ENCODE measurements at places on chromosomes 4 and X. TPM values are rescaled to one million over a fixed set of nuclear protein-coding genes. Genes with fewer than 3 reads are reported as not detected.

DNA sequence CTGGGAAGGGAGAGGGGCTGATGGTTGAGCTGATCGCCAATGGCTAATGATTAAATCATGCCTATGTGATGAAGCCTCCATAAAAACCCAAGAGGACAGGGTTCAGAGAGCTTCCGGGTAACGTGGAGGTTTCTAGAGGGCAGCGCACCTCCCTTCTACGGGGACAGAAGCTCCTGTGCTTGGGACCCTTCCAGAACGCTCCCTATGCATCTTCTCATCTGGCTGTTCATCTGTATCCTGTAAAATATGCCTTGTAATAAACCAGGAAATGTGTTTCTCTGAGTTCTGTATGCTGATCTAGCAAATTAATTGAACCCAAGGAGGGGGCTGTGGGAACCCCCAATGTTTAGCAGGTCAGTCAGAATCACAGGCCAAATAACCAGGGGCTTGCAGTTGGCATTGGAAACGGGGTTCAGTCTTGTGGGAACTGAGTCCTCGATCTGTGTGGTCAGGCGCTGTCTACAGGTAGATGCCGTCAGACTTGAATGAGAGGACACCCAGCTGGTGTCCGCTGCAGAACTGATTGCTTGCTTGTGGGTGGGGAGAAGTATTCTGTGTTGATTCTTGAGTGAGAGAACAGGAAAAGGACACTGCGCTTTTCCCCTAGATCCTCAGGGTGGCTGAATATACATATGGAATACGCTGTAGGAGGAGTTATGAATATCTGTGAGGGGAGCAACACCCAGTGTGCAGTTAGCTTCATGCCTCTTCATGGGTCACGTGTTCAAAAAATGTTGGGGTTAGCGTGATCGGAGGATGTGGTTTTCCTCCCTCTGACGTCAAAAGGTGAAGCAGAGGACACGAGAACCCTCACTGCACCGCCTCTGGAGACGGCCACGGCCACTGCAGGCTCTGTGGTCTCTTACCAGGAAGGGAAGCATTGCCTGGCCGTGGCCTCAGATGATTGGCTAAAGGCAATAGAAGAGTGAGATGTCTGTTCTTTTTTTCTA is 29.2 kb downstream of the HTT-AS start:
- DNase-seq, result peak; percentile 45
- H3K27me3 ChIP-seq, result no peaks in the 10 kb centered on the region
- H3K36me3 ChIP-seq, result no peaks in the 10 kb centered on the region
- no peak overlapping the region for H3K27ac ChIP-seq

DNA sequence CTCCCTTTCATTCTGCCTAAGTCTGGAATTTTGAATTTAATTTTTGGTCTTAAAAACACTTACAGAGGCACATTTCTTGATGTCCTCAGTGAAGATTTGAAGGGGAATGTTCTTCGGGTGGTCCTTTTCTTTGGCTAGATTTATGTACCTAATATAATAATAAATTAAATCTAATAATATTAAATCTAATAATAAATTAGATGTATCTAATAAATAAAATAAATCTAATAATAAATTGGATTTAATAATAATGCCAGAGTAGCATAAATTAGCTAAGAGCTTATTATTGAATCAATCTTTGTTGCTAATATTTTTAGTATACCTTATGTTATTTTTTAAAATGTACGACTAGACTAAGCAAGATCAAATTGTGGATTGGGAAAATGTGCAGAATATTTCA is 39.8 kb downstream of the MAD2L1 start:
- no peaks in the 10 kb centered on the region for H3K4me1 ChIP-seq
- no peaks in the 10 kb centered on the region for H3K27me3 ChIP-seq
- H3K36me3 ChIP-seq, result no peaks in the 10 kb centered on the region
- no peak overlapping the region for H3K4me3 ChIP-seq

DNA sequence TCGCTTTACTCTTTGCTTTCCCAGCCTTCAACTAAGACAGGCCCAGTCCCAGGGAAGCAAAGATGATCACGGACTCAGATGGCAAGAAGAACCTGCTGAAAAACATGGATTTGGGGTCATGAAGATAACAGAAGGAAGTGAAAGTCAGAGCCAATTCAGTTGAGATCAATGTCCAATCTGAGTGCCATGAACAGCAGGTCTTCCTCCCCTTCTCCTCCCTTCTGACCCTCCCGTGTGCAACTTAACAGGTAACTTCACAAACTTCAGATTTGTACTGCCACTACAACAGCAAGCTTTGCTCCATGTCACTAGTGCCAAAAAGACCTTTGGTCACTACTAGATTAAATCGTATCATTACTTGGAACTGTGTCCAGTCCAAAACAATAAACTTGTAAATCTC is 15.5 kb upstream of the SGMS2 start:
- no peak overlapping the region for H3K4me3 ChIP-seq
- H3K4me1 ChIP-seq, result no peaks in the 10 kb centered on the region
- no peaks in the 10 kb centered on the region for H3K36me3 ChIP-seq
- no peaks in the 10 kb centered on the region for H3K27me3 ChIP-seq
- H3K27ac ChIP-seq, result no peak overlapping the region

- no peaks in the 10 kb centered on the region for H3K36me3 ChIP-seq
- no peak for DNase-seq
- H3K4me3 ChIP-seq, result no peak overlapping the region
- H3K4me1 ChIP-seq, result no peaks in the 10 kb centered on the region
These were observed 56.1 kb upstream of the TMEM131L start for GRCh38 chr4:153409924-153410501.

DNA sequence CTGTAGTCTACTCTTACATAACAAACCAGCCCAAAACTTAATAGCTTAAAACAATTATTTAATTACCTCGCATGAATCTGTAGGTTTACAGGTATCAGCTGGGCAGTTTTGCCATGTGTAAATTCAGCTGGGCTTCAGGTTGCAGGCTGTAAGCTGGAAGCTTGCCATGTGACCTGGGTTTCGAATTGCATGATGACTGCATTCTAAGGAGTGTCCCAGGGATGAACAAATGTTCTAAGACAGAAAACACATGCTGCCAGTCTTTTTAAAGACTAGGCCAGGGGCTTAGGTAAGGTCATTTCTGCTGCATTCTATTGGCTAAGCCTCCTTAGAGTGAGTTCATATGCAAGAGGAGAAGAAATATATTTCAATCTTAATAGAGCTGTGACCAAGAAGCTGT is 44.8 kb downstream of the GRIA2 start:
- H3K4me1 ChIP-seq, result no peaks in the 10 kb centered on the region
- H3K36me3 ChIP-seq, result no peaks in the 10 kb centered on the region
- no peaks in the 10 kb centered on the region for H3K27me3 ChIP-seq
- H3K4me3 ChIP-seq, result no peak overlapping the region
- no peak overlapping the region for H3K27ac ChIP-seq

GRCh38 chrX:117400005-117400404 is 716.6 kb downstream of the KLHL13 start:
- H3K27me3 ChIP-seq, result no peaks in the 10 kb centered on the region
- no peak overlapping the region for H3K27ac ChIP-seq
- H3K36me3 ChIP-seq, result no peaks in the 10 kb centered on the region
- no peak overlapping the region for H3K4me3 ChIP-seq
- no peaks in the 10 kb centered on the region for H3K4me1 ChIP-seq

GRCh38 chr4:2295900-2296442 is 34.1 kb upstream of the MXD4 start:
- no peak overlapping the region for H3K4me3 ChIP-seq
- no peak overlapping the region for H3K27ac ChIP-seq
- H3K36me3 ChIP-seq, result no peaks in the 10 kb centered on the region
- DNase-seq, result no peak

- H3K4me1 ChIP-seq, result no peaks in the 10 kb centered on the region
- H3K27me3 ChIP-seq, result no peaks in the 10 kb centered on the region
- no peak overlapping the region for H3K27ac ChIP-seq
- no peaks in the 10 kb centered on the region for H3K36me3 ChIP-seq
- no peak overlapping the region for H3K4me3 ChIP-seq
These were observed 69.8 kb downstream of the MTNR1A start for GRCh38 chr4:186485561-186486062.

- peaks cover 16% of the 10 kb centered on the region for H3K4me1 ChIP-seq
- DNase-seq, result peak; percentile 74
- no peak overlapping the region for H3K4me3 ChIP-seq
- H3K36me3 ChIP-seq, result no peaks in the 10 kb centered on the region
These were observed 72.5 kb downstream of the RAPGEF2 start for GRCh38 chr4:159175085-159175988.

DNA sequence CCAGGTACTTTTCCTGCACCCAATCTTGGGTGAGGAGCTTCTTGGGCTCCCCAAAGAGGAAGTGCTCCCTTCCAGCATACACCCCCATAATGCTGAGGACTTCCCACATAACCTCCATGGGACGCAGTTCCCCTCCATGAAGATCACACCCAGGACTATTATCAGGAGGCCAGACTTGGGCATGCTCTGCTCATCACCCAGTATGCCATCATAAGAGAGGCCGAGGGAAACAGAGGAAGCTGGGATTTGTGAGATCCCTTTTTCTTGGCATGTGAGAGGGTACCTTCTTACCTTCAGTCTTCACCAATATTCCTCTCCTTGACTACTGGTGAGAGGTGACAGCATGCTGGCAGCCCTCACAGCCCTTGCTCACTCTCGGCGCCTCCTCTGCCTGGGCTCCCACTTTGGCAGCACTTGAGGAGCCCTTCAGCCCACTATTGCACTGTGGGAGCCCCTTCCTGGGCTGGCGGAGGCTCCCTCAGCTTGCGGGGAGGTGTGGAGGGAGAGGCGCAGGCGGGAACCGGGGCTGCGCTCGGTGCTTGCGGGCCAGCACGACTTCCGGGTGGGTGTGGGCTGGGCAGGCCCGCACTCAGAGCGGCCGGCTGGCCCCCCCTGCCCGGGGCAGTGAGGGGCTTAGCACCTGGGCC is 15.7 kb upstream of the HSFX1 start:
- no peak overlapping the region for H3K4me3 ChIP-seq
- H3K36me3 ChIP-seq, result no peaks in the 10 kb centered on the region
- no peak for DNase-seq
- no peaks in the 10 kb centered on the region for H3K4me1 ChIP-seq
- no peak overlapping the region for H3K27ac ChIP-seq
- H3K27me3 ChIP-seq, result no peaks in the 10 kb centered on the region

GRCh38 chr4:88991746-88992145 is 65.2 kb downstream of the FAM13A start:
- H3K36me3 ChIP-seq, result no peaks in the 10 kb centered on the region
- no peak overlapping the region for H3K4me3 ChIP-seq
- H3K27ac ChIP-seq, result no peak overlapping the region
- no peaks in the 10 kb centered on the region for H3K27me3 ChIP-seq
- no peak for DNase-seq

DNA sequence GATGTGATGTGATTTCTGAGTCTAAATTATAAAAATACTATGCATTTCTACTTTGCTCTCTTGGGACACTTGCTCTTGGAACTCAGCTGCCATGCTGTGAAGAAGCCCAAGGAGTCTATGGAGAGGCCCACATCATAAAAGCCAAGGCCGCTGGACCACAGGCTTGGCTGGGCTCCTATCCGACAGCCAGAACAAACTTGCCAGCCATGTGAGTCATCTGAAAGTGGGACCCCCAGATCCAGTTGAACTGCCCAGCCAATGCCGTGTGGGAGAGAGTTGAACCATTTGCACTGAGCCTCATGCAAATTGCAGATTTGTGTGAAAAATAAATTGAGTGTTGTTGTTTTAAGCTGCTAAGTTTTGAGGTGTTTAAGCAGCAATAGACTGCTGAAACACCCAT is 60.2 kb downstream of the TMEM154 start:
- no peaks in the 10 kb centered on the region for H3K36me3 ChIP-seq
- no peaks in the 10 kb centered on the region for H3K27me3 ChIP-seq
- no peaks in the 10 kb centered on the region for H3K4me1 ChIP-seq
- no peak overlapping the region for H3K4me3 ChIP-seq

DNA sequence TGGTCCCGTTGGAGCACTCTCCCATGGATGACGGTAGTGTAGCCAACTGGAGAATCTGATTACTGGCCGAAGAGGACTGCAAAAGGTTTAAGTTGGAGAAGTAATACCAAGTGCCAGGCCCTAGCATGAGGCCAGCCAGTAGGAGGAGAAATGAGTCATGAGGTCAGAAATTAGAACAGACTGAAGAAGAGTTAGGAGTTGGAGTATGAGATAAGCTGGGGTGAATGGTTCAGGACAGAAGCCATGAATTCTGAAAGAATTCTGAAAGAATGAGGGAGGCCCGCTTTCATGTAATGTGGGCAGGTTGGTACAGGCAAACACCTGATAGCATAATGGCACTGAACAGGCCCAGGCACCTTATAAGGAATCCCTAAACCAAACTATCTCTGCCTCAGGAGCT is 18.4 kb upstream of the STK26 start:
- no peak for DNase-seq
- no peak overlapping the region for H3K4me3 ChIP-seq
- no peaks in the 10 kb centered on the region for H3K27me3 ChIP-seq
- H3K4me1 ChIP-seq, result no peaks in the 10 kb centered on the region

DNA sequence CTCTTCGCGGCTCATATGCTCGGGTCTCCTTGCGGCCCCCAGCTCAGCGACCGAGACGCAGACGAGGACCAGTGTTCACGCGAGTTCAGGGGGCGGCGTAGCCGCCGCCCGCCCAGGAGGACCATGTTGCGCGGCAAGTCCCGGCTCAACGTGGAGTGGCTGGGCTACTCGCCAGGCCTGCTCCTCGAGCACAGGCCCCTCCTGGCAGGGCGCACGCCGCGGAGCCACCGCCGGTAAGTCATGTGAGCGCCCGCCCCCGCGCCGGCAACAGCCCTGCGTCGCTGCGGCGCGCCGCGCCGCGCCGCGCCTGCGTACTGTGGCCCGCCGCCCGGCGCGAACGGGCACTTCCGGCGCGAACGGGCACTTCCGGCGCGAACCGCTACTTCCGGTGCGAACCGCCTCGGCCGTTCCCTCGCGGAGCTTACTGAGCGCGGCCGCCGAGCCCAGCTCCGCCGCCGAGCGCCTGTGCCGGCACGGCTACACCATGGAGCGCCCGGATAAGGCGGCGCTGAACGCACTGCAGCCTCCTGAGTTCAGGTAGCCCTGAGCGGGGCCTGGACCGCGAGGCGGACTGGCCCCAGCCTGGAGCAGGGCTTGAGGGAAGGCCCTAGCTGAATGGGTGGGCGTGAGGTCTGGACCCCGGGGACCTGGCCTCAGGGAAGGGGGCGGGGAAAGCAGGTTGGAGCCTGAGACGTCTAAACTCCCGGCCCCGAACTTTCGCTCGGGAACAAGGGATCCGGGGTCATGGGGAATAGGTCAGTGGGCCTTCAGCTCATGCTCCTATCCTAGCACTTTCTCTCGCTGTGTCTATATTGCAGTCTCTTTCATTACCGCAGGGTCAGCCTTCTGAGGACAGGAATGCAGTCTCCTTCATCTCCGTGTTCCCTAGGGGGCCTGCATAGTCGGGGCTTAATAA is at the start of gene VMA21:
TSS of gene VMA21 (plus strand) at position 382 of the 916 bp plus-strand sequence. CDS start at position 485, 103 bp downstream.
- peak; percentile 94 for DNase-seq
- H3K4me3 ChIP-seq, result peak within 1 kb of the TSS; percentile 75
- H3K36me3 ChIP-seq, result no peaks in the 10 kb centered on the region
- no peaks in the 10 kb centered on the region for H3K27me3 ChIP-seq
- H3K27ac ChIP-seq, result peak within 1 kb of the TSS; percentile 84
- H3K4me1 ChIP-seq, result peaks cover 4% of the 10 kb centered on the region

GRCh38 chrX:644304-645281 is 14.0 kb downstream of the SHOX start:
- no peak overlapping the region for H3K27ac ChIP-seq
- no peaks in the 10 kb centered on the region for H3K4me1 ChIP-seq
- DNase-seq, result no peak

The TRPC5OS gene
- not detected for total RNA-seq

The PPP1R2C gene
- not detected for total RNA-seq

The MAGEE2 gene
- total RNA-seq, result not detected

The LUZP4 gene
- not detected for total RNA-seq

The SASH3 gene
- 0.74 TPM for total RNA-seq

The FGG gene
- total RNA-seq, result not detected

All from heart left ventricle (tissue), 16 donors.